Activated T-cell treated with anti-CD3 and anti-CD28 coated beads, Interleukin-2, amount 50 U/mL, for 72 hours (primary cell): ENCODE measurements at places on chromosomes 2 and 18. TPM values are rescaled to one million over a fixed set of nuclear protein-coding genes. Genes with fewer than 3 reads are reported as not detected.

GRCh38 chr2:170235860-170236679, 58.1 kb downstream of the MYO3B start:
- DNase-seq: peak; percentile 41

Gene SLC19A3
- not detected for total RNA-seq

DNA sequence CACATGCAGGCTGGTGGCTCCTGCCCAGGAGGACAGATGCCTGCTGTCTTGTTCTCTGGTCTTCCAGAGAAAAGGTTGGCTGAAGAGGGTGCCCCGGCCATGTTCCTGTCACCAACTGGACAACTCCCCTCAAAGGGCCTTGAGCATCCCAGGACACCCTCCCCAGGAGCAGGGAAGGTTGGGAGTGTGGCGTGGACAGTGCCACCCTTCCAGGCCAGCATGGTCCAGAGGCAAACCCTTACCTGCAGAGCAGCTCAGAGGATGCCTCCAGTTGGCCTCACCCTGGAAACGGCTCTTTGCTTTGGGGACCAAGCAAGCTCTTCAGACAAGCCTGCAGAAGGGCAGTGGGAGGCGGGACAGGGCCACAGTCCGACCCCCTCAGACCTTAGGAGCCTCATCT, 4.9 kb upstream of the GPC1 start:
- DNase-seq: no peak

GRCh38 chr18:13553449-13553848, 172.9 kb downstream of the FAM210A start:
- DNase-seq: no peak

DNA sequence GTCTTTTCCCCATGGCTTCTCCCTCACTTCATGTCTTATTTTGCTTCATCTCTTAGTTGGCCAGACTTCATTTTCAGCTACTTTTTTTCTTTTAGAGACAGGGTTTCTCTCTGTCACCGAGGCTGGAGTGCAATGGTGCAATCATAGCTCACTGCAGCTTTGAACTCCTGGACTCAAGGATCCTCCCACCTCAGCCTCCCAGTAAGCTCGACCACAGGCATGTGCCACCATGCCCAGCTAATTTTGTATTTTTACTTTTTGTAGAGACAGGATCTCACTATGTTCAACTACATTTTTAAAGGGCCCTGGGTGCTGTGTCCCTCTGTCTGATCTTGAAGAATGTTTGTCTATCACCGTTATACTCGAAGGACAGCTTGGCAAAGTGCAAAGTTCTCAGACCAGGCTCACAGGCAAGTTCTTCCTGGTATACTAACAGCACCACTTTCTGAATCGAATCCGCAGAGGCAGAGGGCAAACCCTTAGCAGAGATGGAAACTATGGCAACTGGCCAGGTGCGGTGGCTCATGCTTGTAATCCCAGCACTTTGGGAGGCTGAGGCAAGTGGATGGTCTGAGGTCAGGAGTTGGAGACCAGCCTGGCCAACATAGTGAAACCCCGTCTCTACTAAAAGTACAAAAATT, 60.9 kb downstream of the SOWAHC start:
- no peak for DNase-seq

- no peak for DNase-seq
Measured at GRCh38 chr2:216881411-216881810, 21.5 kb upstream of the TNP1 start.
